ENCODE measurements at places on chromosomes 16 and 17. TPM values are rescaled to one million over a fixed set of nuclear protein-coding genes. Genes with fewer than 3 reads are reported as not detected.

HAS3 gene
- 0.11 TPM for total RNA-seq

ALOXE3 gene
- not detected for total RNA-seq

GP1BA gene
- total RNA-seq: not detected

TRPV3 gene
- 0.51 TPM for total RNA-seq

ENPP7 gene
- total RNA-seq: not detected

RNF112 gene
- 1.2 TPM for total RNA-seq

STH gene
- not detected for total RNA-seq
